ENCODE measurements at places on chromosomes 3 and 15. TPM values are rescaled to one million over a fixed set of nuclear protein-coding genes. Genes with fewer than 3 reads are reported as not detected.

The SERF2 gene
- total RNA-seq, result 747 TPM

The SLC25A20 gene
- total RNA-seq, result 29.7 TPM

The ADGRG7 gene
- 124 TPM for total RNA-seq

The THBS1 gene
- 68.7 TPM for total RNA-seq

The ATP13A4 gene
- total RNA-seq, result 2.1 TPM

The NANOGP8 gene
- total RNA-seq, result 1.6 TPM

The NEK11 gene
- 3.5 TPM for total RNA-seq

The TPRG1 gene
- not detected for total RNA-seq

The MUC13 gene
- total RNA-seq, result 612 TPM

The ITIH1 gene
- total RNA-seq, result not detected

The CTXN2 gene
- total RNA-seq, result not detected

- DNase-seq, result peak; percentile 80
Measured at GRCh38 chr3:11155341-11156025, 1.2 kb downstream of the HRH1 start.

DNA sequence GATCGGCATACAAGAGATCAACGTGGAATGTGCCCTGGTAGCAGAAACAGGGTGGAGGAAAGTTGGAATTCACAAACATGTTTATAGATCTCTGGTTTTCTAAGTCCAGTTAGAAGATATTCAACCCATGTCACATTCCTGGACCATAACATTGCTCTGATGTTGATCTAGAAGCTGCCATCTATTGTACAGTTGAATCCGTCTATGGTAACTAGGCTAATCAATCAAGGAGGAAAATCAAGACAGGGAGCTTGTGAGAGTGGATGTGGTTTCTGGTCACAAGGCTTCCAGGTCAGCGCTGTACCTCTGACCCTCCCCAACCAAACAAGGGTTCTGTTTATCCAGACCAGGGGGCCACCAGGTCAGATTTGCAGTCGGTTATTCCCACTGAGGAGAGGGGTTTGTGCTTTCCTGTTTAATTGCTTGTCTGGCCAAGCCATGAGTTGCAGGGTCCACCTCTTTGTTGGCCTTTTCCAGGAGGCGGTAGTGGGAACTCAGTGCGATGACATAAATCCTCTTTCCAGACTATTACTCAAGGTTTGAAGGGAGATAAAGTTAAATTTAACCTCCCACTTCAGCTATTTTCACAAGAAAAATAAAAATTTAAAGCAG, 130.3 kb downstream of the SLCO3A1 start:
- no peak for DNase-seq

DNA sequence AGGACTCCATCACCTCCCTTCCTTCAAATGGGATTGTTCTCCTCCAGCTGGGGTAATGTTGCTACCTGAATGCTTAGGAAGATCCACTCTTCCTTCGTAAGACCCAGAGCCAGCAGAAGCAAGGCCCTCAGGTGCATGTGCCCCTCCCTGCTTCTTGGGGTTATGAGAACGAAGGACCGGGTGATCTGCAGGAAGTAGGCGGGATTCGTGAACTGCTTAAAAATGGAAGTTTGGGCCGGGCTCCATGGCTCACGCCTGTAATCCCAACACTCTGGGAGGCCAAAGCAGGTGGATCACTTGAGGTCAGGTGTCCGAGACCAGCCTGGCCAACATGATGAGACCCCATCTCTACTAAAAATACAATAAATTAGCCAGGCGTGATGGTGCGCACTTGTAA, 8.0 kb downstream of the TLR9 start:
- DNase-seq, result no peak

- DNase-seq, result no peak
Measured at GRCh38 chr3:97863031-97863430, 41.2 kb downstream of the CRYBG3 start.

- DNase-seq, result no peak
Measured at GRCh38 chr3:189325454-189325853, 153.7 kb downstream of the TPRG1 start.

- DNase-seq, result no peak
Measured at GRCh38 chr3:127915115-127915936, at the start of gene KBTBD12. TSS of gene KBTBD12 (plus strand) at chr3:127915232. CDS start at chr3:127923062, 7,830 bp downstream.

GRCh38 chr15:27463525-27464088, 492.6 kb downstream of the GABRG3 start:
- DNase-seq, result no peak

GRCh38 chr3:33428734-33429133, 11.5 kb downstream of the UBP1 start:
- DNase-seq, result no peak

DNA sequence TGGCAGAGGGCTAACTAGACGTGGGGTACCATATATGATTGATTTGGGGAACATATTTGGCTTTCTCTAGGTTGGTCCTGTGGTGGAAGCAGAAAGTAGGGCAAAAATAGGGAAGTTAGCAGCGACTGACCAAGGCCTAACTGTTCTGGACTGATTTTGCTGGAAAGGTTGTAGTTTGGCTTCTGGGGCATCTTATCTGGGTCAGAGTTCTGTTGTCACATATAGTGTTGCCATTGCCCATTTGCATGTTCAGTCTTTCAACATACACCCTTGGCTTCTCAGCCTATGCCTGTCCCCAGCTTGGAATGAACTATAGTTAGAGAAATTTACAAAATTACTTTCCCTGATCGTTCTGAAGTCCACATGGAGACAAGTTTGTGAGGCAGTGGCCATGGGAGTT, 426.5 kb downstream of the TBC1D5 start:
- no peak for DNase-seq

DNA sequence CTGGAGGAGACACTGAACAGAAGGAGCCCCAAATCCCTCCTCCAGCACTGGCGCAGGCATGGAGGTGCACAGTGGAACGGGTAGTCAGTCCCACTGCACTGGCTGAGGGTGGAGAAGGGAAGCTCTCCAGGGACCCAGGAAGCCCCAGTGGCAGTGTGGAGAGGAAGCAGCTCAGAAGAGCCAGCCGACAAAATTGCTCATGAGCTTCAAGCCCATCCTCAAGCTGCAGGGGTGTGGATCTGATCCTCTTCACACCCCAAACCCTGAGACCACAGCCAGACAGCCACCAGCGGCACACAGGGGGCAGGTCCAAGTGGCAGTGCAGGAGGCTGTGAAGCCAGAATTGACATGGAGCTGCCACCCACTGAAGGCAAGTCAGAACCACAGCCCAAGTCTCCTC, 32.1 kb downstream of the CYFIP1 start:
- DNase-seq, result no peak

DNA sequence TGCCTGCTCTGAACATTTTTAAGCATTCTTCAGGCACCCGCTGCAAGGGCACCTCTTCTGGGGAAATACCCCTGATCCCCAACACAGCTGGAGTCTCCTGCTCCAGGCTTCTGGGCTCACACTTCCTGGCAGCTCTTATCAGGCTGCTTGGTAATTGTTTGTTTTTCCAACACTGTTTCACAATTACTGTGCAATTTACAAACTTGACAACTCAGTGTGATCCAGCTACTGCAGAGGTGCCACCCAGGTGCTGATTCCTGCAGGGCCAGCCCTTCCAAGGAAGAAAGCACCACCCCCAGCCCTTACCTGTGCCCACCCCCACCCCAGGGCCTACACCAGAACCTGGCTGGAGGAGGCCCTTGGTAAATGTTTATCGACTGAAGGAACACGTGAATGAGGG, 66.5 kb downstream of the MAGEF1 start:
- no peak for DNase-seq

GRCh38 chr3:186509423-186509822, 34.8 kb downstream of the CRYGS start:
- DNase-seq, result no peak

DNA sequence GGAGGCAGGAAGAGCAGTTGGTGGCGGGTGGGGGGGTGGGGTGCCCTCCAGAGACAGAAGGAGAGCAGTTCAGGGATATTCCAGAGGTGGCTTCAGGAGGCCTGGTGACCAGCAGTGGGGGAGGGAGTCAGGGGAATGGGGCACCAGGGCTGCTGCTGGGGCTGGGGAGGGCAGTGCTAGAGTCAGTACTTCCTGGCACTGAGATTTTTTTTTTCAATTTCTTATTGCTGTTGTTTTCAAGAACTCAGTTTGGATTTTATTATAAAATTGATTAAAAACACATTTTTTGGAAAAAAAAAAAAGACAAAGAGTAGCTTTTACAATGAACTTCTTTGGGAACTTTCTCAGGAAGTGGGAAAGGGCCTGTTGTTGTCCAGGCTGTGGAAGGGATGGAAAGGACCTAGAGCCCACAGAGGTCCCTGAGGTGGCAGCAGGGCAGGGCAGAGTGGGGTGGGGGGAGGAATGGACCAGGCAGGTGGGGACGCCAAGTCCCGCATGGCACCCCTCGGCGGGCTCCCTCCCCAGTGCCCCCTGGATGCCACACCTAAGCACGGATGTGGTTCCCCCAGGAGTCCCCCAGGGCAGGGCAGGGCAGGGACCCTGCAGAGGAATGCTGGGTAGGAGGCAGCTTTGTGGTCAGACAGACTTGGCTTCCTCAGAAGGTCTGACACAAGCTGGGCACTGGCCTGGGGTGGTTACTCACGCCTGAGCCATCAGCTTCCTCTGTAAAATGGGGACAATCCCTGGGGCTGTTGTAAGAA, 8.5 kb upstream of the ANPEP start:
- no peak for DNase-seq

GRCh38 chr15:80856809-80857377, 77.7 kb downstream of the CEMIP start:
- DNase-seq, result peak; percentile 68

DNA sequence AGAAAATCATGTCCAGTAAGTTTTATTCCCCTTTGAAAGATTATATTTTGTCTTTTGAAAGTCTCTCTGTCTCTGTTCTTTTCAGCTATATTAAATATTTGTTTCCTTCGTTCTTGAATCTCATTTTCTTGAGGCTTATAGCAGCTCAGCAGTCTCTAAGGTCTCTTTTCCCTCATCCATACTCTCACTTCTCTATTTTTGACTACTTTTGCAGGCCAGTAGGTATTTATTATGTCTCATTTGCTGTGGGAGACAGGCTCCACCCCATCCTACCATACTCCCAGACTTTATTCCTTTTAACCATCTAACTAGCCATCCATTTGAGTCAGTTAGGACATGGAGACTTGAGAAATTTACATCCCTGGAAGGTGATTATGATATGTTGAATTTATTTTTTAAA, 71.0 kb downstream of the FILIP1L start:
- no peak for DNase-seq

DNA sequence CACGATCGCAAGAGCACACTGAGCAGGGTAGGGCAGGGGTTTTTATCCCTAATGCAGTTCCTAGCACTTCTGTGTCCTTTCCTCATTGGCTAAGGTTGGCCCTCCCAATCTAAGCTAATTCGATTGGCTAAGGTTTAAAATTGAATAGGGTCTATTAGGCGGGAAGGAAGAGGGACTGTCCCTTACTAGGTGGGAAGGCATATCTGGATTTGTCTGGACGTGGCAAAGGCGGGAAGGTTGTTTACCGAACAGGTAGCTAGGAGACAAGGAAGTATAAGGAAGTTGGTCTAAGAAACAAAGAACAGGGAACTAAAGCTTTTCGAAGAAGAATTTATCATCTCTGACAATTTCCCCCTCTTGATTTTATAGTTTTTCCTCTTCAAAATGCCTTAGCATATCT, 24.8 kb upstream of the ATG7 start:
- no peak for DNase-seq

GRCh38 chr15:72472992-72473610, 1.0 kb upstream of the ARIH1 start:
- no peak for DNase-seq

DNA sequence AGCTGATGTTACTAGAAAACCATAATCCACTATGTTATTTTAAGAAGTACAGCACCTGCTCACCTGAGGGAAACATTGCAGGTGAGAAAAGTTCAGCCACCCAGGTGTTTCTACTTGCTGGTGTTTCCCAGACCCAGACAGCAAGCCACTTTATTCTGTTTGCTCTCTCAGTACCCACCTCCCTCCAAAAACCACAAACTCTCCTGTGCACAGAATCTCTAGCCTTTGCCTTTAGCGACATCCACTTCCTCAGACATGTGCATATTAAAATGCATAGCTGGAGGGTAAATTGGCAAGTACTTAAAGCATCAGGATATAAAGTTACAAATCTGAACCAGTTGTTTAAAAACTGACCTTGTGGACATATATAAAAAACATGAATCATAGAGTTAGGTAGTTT, 36.7 kb downstream of the VGLL3 start:
- DNase-seq, result no peak

- no peak for DNase-seq
Measured at GRCh38 chr15:99096173-99096893, 8.5 kb upstream of the SYNM start.

DNA sequence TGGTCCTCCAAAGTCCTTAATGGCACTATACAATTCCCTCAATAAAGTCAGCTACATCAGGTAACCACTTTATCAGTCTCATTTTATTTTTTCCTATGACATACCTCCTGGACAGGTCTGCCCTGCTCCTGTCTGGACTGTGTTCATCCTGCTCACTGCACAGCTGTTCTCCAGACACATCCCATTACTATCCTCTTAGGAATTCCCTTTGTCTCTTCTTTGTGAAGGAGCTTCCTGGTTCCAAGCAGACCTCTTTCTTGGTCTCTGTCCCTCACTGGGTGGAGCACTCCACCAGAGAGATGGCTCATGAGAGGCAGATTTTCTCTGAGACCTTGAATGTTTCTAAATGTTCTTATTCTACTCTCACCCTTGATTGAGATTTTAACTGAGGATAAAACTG, 60.1 kb downstream of the KY start:
- no peak for DNase-seq

DNA sequence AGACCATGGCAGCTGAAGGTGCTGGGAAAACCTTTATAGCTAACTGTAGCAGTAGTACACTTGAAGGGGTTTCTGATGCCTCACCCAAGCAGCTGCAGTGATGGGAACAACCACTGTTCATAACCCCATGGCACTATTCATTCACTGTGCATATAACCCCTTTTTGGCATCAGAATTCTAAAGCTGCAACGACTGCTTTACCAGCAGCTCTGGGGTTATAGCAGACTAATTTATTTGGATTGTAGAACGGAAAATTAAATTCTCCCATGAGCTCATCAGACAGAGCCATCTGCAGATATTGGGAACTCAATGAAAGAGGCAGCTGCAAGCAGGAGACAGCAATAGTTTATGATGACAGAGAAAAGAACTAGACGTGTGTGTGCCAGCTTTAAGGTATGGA, 28.6 kb downstream of the TFDP2 start:
- no peak for DNase-seq

GRCh38 chr3:7285505-7285904, 424.6 kb downstream of the GRM7 start:
- DNase-seq, result no peak

DNA sequence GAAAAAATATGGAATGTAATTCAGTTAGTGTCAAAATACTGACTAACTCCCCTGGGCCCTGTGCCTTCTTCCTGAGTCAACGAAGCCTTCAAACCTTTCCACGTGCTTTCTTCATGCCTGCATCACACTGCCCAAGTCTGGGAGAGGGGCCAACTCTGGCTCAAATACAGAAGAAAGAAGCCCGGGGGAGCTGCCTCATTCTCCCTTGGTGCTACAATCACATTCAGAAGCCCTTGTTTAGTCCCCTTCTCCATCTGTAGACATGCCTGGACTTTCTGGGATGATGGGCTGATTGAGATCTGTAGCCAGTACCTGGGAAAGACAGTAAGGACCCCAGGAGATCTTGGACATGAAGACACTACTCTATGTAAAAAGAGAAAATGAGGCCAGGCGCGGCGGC, 77.8 kb upstream of the GSK3B start:
- no peak for DNase-seq
